Ureter (tissue), 1 donor: ENCODE measurements at places on chromosomes 16 and 17. TPM values are rescaled to one million over a fixed set of nuclear protein-coding genes. Genes with fewer than 3 reads are reported as not detected.

Gene P2RX5
- 3.0 TPM for total RNA-seq

Gene RNU2-1
- 1,456 TPM for total RNA-seq

Gene MLKL
- 26.6 TPM for total RNA-seq

Gene SEZ6
- not detected for total RNA-seq

Gene DLX4
- total RNA-seq, result 1.1 TPM

Gene COG7
- 45.6 TPM for total RNA-seq

Gene ZFP3
- 9.1 TPM for total RNA-seq

Gene IL17C
- total RNA-seq, result not detected

Gene USP7
- 143 TPM for total RNA-seq
